Hematopoietic multipotent progenitor cell (in vitro differentiated cells): ENCODE measurements at places on chromosomes 11 and 22.

DNA sequence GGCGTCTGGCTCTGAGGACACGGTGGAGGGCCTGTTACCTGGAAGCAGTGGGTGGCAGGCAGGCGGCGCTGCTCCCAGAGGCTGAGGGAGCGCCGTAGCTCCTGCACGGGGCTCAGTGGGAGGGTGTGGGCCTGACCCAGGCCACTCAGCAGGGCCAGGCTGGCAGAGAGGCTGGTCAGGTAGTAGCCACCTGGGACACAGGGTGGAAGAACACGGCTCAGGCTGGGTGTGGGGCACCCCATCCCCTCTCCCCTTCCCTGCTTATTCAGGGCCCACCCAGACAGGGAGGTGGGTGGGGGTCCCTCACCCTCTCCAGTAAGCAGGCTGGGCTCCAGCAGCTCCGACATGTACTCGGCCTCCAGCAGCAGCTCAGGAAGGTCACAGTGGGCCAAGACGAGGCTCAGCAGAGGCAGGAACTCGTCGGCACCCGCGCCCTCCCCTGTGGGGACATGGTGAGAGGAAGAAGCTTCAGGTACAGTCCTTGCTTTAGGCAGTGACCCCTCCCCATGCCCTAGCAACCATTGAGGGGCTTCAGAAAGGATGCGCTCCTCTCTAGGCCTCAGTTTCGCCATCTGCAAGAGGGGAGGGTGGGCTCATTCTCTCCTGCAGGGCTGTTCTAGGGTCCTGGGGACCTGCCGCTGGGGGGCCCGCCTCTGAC, 2.9 kb downstream of the RIN1 start:
- no peak for DNase-seq

DNA sequence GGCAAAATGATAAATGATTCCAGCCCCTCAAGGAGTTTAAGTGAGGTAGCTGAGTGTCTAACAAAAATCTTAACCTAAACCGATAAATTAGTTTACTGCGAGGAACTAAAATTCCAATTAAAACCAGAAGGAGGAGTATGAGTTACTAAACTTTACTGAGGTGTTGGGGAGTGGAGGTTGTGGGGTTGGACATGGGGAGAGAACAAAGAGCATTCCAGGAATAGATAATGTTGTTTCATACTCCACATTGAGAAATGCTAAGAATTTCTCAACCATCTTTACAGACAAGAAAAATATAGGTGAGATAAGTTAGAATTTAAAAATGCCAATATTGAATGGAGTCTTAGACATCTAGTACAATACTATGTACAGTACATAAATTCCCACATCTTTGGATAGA, 488.6 kb downstream of the METTL15 start:
- DNase-seq, result no peak

- no peak for DNase-seq
Measured at GRCh38 chr11:3165916-3166267, 782 bp upstream of the OSBPL5 start.

- DNase-seq, result no peak
Measured at GRCh38 chr11:28836285-28837081, 728.3 kb downstream of the METTL15 start.

DNA sequence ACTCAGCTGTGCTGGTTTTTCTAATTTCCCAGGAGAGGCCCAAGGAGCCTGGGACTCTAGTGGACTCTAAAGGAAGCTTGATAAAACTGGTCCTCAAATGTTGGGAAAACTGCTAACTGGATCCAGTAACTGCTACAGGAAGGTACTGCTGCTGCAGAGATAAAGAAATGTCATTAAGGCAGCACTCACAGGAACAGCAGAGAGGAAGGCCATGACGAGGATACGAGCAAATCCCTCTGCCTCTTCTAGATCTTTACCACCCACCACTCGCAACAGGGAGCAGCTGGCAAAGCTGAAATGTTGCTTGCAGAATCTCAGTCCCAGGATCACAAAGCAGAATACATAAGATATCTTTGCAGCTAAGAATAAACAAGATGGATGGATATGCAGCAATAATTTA, 23.5 kb downstream of the TTC28 start:
- DNase-seq, result no peak
